ENCODE measurements at places on chromosomes 5 and 9.

GRCh38 chr5:13921578-13921977 lies 22.9 kb downstream of the DNAH5 start:
- DNase-seq: peak; percentile 51

GRCh38 chr5:34053571-34054399 lies 10.8 kb upstream of the C1QTNF3 start:
- DNase-seq: no peak

DNA sequence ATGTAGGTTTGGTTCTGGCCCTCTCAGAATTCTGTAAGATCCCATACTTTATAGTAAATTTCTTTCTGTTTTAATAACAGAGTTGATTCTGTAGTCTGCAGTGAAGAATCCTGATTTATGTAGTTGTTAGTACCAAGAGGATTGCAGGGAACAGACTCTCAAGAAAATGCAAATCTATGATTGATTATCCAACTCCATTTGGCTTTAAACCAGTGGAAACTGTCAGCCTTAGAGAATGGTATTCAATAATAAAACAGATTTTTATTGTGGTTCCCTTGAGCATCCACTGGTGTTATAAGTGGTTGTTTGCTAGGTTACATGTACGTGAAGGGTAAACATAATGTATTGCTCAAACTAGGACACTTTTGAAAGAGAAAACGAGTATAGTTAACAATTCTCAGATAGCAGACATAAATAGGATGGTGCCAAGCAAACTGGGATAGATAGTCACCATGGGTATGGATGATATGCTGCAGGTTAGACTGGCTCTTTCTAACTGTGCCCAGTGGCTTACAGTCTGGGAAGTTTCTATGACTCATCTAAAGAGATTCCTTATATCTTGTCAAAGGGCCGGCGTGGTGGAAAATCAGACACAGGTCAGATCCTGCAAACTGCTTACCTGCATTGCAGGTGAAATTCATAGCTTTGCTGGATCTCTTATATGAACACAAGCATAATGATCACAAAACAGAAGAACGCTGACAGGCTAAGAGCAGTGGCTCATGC lies 41.7 kb upstream of the RPS23 start:
- no peak for DNase-seq

DNA sequence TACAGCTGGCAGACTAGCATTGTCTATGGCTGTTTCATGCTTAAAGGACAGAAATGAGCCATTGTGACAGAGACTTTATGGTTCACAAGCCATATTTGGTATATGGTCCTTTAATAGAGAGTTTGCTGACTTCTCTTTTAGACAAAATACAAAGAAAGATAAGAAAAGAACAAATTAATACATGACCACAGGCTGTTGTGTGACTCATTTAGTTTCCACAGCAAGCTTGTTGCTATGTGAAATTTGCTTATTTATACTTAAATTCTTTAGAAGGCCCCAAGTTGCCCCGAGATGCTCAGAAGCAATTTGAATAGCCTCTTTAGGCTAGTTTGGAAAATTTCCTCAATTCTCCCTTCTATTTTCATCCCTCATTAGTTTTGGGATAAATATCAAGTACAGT lies 315.3 kb upstream of the RPS23 start:
- DNase-seq: peak; percentile 13

- DNase-seq: no peak
These were observed 12.1 kb downstream of the DCAF12 start for GRCh38 chr9:34114436-34114835.

- peak; percentile 21 for DNase-seq
These were observed 418.3 kb downstream of the CDH10 start for GRCh38 chr5:24226479-24226878.

GRCh38 chr5:143052967-143053682 lies 282.9 kb downstream of the ARHGAP26 start:
- no peak for DNase-seq

GRCh38 chr9:110334183-110334582 lies 3.5 kb downstream of the TXNDC8 start:
- no peak for DNase-seq

GRCh38 chr5:161258438-161258837 lies 288.1 kb downstream of the GABRB2 start:
- no peak for DNase-seq

DNA sequence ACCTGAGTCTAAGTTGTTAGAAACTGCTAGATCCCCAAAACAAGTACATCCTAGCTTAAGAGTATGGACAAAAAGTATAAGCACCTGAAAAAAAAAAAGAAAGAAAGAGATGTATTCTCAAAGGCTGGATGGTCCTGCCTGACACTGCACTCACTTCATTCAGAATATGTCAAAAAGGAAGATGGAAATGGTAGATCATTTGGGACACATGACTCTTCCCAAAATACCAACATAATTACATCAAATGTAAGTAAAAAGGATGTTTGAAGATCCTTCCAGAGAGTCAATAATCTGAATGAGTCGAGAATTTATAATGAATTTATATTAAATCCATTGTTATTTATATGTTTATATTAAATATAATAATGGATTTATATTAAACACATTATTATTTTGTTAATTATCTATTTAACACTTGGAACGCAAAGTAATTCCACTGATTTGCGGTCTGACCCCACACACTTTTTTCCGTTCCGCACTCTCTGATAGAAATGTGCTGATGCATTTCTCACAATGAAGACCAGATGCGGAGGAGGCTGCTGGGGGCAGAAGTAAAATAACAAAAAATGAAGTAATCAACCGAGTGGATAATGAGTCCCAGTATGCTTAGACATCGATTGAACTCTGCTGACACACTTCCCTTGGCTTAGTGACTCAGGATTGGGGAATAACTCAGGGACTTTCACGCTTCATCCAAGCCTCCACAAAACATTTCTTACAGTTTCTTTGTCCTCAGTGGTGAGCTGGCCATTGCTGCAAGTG lies 201.2 kb downstream of the ADAMTS12 start:
- peak; percentile 98 for DNase-seq

- no peak for DNase-seq
These were observed 17.3 kb upstream of the RNU6ATAC start for GRCh38 chr9:134181648-134182034.

GRCh38 chr5:142845402-142845921 lies 75.3 kb downstream of the ARHGAP26 start:
- DNase-seq: no peak

- no peak for DNase-seq
These were observed 265.1 kb upstream of the FBXL7 start for GRCh38 chr5:15234911-15235310.

GRCh38 chr5:181261320-181262049 lies 542 bp upstream of the TRIM52 start:
- peak; percentile 73 for DNase-seq

- no peak for DNase-seq
These were observed 75.5 kb downstream of the TSPAN17 start for GRCh38 chr5:176722757-176723156.

DNA sequence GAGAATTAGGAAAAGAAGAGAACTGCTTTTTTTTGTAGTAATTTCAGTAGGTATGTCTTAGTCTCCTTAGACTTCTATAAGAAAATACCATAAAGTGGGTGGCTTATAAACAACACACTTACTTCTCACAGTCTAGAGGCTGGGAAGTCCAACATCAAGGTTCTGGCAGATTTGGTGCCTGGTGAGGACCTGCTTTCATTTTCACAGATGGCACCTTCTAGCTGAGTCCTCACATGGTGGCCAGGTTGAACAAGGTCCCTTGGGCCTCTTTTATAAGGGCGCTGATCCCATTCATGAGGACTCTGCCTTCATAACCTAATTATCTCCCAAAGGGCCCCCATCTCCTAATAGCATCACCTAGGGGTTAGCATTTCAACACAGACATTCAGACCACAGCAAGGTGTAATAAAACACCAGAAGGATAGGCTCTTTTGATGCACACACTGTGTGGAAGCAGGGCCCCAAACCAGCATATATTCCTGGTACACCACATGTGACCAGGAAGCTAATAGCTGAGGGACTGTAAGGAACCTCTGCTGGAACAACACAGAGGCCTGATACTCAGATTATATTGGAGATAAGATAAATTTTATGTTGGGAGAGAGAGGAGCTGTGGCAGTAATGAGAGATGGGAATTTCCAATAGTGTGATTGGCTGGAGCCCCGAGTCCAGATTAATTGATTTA lies 384.9 kb downstream of the RAB3C start:
- no peak for DNase-seq

- DNase-seq: peak; percentile 66
These were observed 13.3 kb upstream of the RECK start for GRCh38 chr9:36023260-36024048.

DNA sequence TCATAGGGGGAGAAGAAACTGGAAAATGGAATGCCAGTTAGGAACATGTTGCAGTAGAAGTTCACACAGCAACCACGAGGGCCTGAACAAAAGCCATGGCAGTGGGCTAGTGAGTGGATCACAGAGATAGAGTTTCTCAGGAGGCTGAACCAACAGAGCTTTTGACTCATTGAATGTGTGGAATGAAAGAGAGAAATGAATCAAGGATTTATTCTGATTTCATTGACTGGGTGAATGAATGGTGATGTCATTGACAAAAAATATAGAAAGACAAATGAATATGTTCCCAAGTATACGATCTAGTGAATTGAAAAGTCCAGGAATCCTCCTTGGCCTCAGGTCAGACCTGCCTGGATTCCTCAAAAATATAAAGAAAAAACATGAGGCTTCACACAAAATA lies 99.2 kb downstream of the ZNF462 start:
- DNase-seq: peak; percentile 59

DNA sequence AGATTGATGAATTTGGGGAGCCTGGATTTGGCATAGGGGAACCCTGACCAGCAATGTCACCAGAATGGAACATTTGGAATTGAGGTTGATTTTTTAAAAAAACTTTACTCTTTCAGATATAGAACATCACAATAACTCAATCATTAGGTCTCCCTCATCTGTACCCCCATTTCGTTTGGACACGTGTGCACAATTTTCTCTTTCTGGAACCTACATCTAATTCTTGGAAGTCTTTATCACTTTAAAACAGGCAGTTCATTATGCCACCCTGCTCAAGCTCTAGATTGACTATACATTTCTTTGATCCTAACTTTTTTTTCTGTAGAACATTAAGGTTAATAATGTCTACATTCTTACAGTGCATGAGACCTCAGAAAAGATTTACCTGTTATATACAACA lies 3.7 kb upstream of the SSBP2 start:
- DNase-seq: no peak

- no peak for DNase-seq
These were observed 75.8 kb upstream of the ADRB2 start for GRCh38 chr5:148750614-148751013.

GRCh38 chr5:54619731-54620130 lies 102.2 kb downstream of the SNX18 start:
- DNase-seq: no peak

DNA sequence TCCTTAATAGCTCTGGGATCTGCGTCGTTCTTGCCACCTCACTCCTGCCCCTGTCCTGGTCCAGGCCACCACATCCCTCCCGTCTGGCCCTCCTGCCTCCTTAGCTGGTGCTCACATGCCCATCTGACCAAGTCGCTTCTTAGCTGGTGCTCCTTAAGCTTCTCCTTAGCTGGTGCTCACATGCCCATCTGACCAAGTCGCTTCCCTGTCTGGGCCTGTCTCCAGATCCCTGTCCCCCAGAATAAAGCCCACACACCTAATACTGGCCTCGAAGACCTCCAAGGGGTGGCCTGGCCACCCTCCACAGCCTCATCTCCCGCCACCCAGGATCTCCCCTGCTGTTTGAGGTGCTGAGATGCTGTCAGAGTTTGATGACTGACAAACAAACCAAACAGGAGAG lies 31.4 kb upstream of the TTLL11 start:
- DNase-seq: no peak

GRCh38 chr5:68149189-68149588 lies 66.4 kb upstream of the PIK3R1 start:
- peak; percentile 48 for DNase-seq

GRCh38 chr9:133253268-133253667 lies 21.7 kb downstream of the ABO start:
- DNase-seq: no peak

DNA sequence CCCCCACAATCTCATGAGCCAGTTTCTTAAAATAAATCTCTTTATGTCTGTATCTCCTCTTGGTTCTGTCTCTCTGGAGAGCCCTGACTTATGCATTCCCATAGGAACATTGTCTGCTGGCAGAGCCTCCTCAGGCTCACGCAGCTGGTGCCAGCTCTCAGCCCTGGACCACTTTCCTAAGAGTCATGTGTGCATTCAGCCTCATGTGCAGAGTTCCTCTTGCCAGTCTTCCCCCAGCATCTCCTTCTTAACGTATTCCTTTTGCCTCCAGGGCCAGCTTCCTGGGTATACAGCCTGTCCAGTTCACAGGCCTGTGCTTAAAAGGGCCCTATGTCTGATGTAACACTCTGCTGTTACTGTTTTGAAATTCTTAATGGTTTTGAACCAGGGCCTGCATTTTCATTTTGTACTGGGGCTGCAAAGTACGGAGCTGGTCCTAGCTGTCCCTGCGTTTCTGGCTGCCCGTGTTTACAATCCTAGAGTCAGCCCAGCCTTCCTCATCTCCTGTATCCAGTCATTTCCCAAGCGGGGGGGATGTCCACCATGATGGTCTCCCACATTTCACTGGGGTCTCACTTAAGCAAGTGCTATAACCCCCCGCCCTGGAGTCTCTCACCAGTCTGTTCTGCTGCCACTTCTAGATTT lies 18.1 kb downstream of the ANKRD33B start:
- DNase-seq: no peak

DNA sequence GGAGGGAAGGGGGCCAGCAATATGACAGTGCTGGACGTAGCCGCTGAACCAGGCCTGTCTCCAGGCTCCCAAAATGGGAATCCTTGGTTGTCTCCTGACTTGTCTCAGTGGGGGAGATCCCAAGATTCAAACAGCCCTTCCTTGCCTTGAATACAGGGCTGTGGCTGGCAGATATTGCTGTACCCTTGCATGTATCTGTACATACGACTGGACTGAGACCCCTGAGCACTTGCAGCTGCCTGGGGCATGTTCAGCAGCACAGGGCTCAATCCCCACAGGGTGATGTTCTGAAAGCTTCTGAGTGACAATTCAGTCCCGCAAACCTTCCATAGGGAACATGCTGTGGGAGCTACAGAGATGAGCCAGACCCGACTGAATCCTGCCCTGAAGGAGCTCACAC lies 13.3 kb downstream of the OR13J1 start:
- DNase-seq: no peak

Data from fibroblast of skin of abdomen (primary cell).